NCI-H446 (cell line): ENCODE measurements at places on chromosomes 1 and 21.

DNA sequence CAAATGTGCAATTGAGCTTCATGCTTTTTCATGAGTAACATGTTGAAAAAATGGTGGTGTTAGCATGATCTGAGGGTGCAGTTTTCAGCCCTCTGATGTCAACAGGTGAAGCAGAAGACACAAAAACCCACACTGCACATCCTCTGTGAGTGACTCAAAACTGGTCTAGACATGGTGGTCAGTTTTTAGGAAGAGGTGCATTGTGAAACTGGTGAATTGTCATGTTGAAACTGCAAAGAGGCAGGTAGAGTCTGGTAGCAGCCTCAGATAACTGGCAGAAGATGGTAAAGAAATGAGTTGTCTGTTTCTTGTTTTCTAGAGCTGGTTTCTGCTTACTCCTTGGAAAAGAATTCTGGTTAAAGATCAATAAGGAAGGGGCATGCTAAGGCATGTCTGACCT is 97.3 kb upstream of the HMCN1 start:
- DNase-seq = no peak

DNA sequence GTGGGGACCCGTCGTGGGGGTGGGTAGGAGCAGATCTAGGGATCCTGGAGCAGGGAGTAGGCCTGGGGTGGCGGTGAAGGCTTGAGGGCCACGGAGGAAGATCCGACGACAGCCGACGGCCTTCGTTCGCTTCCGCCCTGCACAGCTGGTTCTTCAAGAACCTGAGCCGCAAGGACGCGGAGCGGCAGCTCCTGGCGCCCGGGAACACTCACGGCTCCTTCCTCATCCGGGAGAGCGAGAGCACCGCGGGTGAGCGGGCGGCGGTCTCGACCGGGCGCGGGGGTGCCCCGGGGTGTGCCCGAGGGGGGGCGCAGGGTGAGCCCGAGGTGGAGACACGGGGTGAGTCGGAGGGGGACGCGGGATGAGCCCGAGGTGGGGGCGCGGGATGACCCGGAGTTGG is 16.5 kb upstream of the HDAC1 start:
- no peak for DNase-seq

DNA sequence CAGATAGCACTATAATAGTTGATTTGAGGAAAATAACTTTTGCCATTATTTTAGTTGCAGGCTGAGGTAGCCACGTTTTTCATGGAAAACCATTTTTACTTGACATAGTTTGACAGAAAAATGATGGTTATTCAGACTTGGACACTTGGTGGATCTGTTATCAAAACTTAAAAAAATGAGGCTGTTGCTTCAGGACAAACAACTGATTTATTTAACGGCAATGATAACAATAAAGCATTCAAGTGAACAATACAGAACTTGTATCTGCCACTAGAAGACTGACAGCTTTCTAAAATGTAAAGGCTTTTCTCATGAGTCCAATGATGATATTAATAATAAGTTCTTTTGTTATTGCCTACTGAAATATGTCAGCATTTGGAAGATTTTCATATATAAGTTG is 322.9 kb downstream of the BRINP3 start:
- DNase-seq = no peak

GRCh38 chr1:26723013-26723991 is 27.5 kb downstream of the ARID1A start:
- peak; percentile 100 for DNase-seq

DNA sequence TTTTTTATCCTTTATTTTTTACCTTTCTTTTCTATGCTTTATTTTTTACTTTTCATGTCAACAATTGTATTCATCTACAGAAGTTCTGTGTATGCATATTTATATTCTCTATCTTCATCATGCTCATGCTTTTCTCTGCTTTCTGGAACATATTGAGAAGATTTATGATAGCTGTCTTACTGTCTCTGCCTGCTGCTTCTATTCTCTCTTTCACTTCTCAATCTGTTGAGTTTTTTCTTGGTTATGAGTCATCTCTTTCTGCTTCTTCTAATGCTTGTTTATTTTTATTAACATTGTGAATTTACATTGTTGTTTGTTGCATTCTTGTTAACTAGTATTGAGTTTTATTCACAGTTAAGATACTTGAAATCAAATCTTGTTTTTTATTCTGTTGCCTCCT is 22.6 kb downstream of the F5 start:
- no peak for DNase-seq

- peak; percentile 27 for DNase-seq
These were observed 22.7 kb downstream of the NCF2 start for GRCh38 chr1:183567584-183567983.

DNA sequence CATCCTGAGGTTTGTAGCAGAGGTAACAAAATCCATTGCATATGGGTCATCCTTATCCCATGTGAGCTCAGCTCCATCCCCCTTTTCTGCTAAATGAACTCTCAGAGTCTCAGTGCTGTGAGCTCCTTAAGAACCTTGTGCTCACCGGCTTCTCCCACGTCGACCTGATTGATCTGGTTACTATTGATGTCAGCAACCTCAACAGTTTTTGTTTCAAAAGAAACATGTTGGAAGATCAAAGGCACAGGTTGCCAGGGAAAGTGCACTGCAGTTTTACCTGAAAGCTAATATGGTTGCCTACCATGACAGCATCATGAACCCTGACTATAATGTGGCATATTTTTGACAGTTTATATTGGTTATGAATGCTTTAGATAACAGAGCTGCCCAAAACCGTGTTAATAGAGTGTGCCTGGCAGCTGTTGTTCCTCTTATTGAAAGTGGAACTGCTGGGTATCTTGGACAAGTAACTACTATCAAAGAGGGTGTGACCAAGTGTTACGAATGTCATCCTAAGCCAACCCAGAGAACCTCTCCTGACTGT is 131.4 kb downstream of the HS2ST1 start:
- no peak for DNase-seq

DNA sequence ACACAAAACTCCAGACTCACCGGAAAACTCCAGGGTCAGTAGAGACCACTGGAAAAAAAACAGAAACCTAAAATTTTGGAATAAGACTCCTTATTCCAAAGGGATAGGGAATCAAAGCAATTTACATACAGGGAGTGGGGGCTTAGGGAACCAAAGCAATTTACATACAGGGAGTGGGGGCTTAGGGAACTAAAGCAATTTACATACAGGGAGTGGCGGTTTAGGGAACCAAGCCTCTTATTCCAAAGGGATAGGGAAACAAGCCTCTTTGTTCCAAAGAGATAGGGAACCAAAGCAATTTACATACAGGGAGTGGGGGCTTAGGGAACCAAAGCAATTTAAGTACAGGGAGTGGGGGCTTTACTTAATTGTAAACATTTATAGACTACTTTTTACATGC is 28.4 kb upstream of the TTLL7 start:
- DNase-seq = no peak

DNA sequence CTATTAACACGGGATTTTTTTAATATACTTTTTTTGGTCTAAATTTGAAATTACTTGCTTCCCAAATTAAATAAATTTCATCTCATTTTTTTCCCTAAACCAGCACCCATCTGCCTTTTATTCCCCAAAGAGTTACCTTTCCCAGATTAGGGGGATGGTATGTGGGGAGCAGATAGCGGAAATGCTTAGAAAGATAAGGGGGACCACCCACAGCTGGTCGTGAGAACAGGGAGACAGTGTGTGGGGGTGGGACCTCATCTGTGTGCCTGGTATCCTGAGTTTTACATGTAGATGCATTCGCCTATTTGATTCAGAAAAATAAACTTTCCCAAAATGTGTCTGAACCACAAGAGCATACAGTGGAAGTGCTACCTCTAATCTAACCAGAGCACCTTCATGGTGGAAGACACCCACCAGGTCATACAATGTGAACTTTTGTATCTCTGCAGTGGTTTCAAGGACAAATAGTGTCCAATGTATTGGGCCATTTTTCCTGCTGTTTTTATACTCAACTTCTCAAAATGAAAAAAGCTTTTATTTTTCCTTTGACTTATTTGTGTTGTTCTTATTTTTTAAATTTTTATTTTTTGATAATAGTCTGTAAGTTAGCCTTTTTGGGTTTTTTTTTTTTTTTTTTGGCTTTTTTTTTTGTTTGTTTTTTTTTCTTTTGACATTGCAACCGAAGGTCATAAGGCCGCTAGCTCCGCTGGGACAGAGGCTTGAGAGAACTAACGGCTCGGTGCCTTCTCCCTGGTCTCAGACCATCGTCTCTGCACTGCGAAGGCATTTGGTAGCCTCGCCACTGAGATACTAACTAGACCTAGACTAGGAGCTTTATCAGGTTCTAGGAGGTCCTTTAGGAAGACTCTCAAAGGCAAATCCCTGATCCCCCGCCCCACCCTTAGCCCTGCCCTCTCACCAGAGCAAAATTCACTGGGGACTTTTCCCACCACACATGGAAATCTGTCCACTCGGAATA is 263.2 kb downstream of the TM2D1 start:
- no peak for DNase-seq

- DNase-seq = no peak
These were observed 40.9 kb downstream of the PLA2G4A start for GRCh38 chr1:186869526-186870228.

- DNase-seq = peak; percentile 30
These were observed 81.4 kb downstream of the VAV3 start for GRCh38 chr1:107883562-107883961.
